ENCODE measurements at places on chromosomes 7 and 10. TPM values are rescaled to one million over a fixed set of nuclear protein-coding genes. Genes with fewer than 3 reads are reported as not detected.

The EPO gene
- total RNA-seq, result not detected

The PNLIPRP2 gene
- not detected for total RNA-seq

The AS3MT gene
- total RNA-seq, result 5.6 TPM

The ICA1 gene
- total RNA-seq, result 105 TPM

The IFIT5 gene
- total RNA-seq, result 19.3 TPM
